Urothelium cell line (cell line): ENCODE measurements at places on chromosomes 7 and 10.

GRCh38 chr10:82400841-82401240 is 525.8 kb downstream of the NRG3 start:
- DNase-seq: no peak

GRCh38 chr7:64951250-64951848 is 39.5 kb downstream of the ZNF117 start:
- peak; percentile 29 for DNase-seq

DNA sequence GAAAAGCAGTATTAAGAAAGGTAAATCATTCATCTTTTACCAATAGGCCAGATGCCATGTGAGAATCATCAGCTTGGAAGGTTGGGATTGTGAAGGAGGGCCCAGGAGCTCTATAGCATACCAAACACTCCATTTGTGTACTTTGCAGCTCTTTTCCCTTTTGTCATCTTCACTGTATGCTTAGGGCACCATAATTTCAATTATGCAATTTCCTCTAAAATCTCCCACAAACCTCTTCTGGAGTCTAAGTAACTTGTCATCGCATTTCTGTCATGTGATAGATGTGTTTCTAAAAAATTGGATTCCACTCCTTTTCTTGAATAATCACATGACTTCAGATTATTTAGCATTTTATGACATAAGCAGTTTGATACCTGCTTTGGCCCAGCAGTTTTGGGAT is 17.9 kb downstream of the RPP30 start:
- no peak for DNase-seq

DNA sequence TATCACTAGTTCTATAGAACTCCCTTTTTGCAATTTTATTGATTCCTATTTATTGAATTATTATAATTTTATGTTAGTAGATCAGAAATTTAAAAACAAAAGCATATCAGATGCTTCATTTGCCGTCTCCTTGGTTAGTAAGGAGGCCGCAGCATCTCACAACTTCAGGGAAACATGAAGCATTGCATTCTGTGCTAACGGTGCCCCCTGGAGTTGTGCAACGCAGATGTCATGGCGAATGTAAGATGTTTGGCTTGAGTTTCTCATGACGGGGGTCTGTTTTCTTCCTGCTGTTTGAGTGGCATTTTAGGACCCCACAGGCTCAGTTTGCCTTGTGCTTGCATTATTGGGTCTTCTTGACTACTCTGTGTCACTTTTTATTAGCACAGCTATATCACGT is 124.8 kb downstream of the CNNM2 start:
- no peak for DNase-seq
